H9 (cell line): ENCODE measurements at places on chromosomes 6 and 20.
A peak's percentile ranks its signal among the peaks of the same experiment; 100 is the strongest.

DNA sequence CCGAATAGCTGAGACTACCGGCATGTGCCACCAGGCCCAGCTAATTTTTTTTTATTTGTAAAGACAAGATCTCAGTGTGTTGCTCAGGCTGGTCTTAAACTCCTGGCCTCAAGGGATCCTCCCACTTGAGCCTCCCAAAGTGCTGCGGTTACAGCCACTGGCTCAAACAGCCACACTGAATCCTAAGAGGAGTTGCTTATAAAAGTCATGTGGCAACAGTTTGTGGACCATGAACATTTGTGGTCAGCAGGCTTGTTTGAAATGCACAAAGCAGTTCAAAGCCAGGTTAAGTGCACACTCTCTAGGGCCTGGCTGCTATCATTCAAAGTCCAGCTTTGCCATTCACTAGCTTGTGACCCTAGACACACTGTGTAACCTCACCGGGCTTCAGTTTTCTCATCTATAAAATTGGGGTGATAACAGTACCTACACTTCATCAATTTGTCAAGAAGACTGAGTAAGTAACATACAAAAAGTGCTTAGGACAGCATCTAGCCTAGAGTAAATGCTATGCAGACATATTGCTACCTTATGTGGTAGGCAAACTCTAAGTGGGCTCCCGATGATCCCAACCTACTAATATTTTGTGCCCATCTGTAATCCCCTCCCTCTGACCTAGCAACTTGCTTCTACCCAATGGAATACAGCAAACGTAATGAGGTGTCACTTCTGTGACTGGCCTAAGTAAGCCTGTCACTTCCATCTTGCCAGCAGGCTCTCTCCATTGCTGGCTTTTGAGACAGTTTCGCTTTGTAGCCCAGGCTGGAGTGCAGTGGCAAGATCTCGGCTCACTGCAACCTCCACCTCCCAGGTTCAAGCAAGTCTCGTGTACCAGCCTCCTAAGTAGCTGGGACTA lies 122.9 kb downstream of the ZMYND8 start:
- no peak for DNase-seq

GRCh38 chr6:24520929-24521546 lies 26.3 kb downstream of the ALDH5A1 start:
- peak; percentile 75 for DNase-seq

DNA sequence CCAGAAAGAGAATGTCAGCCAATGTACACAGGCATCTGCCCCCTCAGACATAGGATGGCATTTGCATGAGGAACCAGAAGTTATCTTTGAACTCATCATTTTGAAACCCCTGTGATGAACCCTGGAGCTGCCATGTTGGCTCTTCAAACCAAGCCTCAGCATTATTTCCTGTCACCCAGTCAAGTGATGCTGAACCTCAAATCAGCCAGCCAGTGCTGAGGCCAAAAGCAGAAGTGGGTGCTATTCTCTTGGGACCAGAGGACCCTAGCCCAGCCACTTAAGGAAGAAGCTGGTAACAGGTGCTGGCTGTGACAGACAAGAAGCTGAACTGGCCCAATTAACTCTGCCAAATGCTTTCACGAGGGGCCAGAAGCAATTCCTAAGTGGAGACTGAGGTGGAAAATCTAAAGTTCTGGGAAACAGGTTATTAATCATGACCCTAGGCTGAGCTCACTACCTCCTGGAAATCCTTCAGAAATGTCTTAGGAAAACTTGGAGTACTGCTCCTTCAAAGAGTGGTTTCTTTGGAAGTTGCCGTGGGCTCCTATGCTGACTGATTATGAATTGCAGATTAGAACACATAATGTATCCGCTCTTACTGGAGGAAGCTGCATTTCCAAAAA lies 4.0 kb downstream of the PKIG start:
- DNase-seq, result no peak

DNA sequence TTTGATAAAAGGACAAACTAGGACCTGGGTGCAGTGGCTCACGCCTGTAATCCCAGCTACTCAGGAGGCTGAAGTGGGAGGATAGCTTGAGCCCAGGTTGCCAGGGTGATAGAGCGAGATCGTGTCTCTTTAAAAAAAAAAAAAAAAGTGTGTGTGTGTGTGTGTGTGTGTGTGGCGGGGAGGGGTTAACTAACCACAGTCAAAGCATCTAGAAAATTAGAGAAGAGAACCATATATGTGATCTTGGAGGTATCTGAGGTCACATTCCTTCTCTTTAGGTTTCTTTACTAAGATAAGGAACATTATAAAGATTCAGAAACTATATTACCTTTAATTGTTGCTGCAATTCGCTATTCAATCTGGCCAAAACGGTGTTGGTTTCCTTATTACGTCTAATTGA lies 80.9 kb downstream of the REPS1 start:
- DNase-seq, result no peak

DNA sequence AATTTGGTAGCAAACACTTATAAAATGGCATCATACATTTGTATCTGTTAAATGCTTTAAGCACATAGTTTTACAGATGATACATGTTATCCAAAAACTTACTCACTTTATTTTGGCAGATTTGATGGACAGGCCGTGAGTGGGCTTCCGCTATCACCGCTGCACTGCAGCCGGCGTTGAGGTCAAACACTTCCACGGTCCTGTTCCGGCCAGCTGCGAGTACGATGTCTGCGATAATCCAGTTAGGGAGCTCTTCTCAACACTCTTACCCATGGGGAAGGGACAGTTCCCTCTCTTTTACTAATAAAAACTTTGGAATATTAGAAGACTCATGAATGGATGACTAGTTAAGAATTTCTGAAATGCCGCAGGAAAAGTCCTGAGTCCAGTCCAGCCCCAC lies 69.0 kb downstream of the WDR27 start:
- DNase-seq, result no peak
